ENCODE measurements at places on chromosomes 6 and 20. TPM values are rescaled to one million over a fixed set of nuclear protein-coding genes. Genes with fewer than 3 reads are reported as not detected.

GRCh38 chr20:46546298-46546697 lies 4.2 kb downstream of the OCSTAMP start:
- DNase-seq: no peak

GRCh38 chr20:11901127-11901526 lies 16.6 kb upstream of the BTBD3 start:
- DNase-seq: no peak

DNA sequence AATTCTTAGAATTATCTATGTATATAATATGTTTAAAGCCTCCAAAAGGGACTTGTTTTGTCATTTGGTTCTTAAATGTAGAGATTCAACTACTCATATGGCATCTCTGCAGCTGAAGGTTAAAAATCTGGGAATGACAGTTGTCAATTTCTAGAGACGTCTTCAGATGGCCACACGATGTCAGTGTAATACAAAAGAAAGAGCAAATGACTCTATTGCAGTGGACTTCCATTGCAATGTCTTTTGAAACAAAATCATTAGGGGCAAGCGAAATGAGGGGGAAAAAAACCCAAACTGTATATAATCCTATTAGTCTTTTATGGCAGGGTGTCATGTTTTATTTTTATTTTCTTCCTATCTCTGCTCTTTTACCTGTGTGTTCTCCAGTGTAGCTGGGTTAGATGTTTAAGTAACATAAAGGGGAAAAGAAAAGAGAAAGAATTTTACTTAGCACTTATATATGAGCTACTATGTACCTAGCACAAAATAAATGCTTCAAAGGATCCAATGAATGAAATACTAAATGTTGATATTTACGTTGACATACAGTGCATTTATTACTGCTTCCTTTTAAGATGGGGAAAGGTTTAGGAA lies 26.2 kb downstream of the CCN2 start:
- DNase-seq: no peak

- no peak for DNase-seq
Observed at GRCh38 chr20:3461211-3461771, 9.5 kb upstream of the ATRN start.

DNA sequence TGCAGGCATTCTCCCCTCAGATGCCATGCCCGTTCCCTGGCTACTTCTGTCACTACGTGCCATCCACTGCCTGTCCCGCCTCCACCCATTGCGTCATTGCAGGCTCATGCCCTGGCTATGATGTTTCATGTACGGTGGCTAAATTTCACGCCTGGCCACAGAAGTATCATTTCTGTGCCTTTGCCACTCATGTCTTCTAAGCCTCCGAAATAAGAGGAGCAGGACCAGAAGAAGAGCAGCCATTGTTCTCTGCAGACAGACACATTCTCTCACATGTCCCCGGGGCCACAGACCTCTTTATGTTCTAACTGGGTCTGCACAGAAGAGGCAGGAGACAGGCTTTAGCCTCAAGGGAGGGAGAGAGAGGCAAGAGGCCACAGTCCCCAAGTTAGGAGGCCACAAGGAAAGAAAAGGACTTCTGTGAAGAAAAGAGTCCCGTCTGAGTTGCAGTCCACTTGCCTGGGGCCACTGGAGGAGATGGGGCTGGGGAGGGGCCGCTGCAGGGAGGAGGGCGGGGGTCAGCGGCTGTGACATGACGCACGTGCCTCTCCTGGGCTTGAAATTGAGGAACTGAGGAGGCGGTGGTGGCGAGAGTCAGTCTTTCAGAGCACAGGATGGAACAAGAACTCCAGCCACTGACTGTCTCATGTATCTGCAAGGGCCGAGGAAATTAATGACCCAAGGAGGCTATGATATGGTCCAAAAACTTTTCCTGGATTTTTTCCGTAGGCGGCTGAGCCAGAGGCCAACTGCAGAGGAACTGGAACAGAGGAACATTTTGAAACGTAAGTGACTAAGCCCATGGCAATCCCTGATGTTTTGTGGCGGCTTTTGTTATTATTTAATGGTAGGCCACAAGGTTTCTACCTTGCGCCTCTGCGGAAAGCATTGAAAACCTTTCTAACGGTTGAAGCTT lies 55.9 kb downstream of the TBC1D7 start:
- DNase-seq: no peak

- DNase-seq: no peak
Observed at GRCh38 chr20:11935212-11936154, 17.8 kb downstream of the BTBD3 start.

DNA sequence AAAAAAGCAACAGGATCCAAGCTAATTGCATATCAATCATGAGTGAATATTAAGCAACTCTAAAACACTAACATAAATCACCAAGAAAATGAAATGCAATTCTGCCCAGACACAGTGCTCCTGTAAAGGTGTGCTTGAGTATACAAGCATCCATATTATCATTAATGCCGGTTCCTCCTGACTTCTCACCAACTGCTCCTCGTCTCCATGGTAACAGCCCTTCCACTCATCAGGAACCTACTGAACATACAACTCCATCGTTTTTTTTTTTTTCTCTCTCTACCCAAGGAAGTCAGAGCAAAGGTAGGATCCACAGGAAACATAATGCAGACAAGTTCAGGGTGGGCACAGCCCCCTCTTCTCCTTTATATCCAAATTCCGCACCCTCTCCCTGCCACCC lies 12.4 kb downstream of the GABBR1 start:
- DNase-seq: no peak

DNA sequence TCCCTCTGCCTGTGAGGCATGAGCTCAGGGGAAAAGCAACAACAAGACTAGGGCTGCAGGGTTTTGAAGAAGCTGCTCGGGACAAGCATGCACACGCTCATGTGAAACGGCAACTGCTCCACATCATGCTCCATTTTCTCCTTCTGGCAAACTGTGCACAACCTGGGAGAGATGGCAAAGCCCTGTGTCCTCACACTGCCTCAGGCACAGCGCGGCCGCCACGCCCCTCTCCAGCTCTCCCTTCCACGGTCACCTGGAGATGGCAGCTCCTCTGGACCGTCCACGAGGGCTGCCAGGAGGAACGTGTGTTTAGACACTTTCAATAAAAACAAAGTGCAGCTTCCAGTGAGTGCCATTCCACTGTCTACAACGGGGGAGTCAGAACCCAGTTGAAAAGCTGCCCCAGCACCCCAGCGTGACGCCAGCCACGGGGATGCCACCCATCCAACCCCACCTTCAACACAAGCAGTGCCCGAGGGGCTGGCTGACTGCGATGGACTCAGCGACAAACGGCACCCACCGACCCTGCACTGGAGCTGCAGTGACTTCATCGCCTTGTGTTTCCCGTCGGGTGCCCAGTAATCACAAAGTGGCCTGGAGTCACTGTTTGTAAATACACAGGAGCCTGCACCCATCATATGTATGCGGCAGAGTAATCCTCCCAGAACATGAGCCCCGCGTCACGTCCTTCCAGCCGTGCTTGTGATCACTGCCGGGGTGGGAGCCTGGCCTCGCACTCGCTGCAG lies 16.1 kb downstream of the SMOC2 start:
- DNase-seq: no peak

- no peak for DNase-seq
Observed at GRCh38 chr6:13593720-13594119, 19.3 kb downstream of the SIRT5 start.

DNA sequence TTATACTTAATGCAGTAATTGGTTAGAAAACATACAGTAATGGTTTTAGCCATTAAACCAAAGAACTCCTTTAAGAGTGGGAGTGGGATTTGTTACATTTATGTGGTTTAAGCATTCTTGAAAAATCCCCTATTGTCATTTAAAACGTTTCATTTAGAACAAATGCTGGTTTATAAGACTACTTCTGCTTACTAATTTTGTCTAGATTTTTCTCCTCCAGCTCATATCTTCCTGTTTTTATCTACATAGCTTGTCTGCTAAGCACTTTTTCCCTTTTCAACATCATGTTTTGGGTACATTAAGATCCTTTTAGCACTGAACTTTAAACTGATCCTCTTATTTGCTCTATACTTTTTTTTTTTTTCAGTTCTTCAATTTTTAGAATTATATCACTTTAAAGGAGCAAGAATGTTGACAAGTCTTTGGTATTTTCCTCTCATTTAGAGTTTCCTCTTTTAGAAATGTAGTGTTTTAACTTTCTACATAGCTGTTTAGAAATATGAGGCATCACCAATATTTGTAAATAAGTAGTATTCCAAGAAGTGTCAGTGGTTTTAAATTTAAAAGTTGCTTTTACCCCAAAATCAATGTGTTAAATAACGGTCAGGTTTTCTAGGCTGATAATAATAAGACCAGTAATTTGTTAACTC lies 80.9 kb downstream of the SESN1 start:
- no peak for DNase-seq

DNA sequence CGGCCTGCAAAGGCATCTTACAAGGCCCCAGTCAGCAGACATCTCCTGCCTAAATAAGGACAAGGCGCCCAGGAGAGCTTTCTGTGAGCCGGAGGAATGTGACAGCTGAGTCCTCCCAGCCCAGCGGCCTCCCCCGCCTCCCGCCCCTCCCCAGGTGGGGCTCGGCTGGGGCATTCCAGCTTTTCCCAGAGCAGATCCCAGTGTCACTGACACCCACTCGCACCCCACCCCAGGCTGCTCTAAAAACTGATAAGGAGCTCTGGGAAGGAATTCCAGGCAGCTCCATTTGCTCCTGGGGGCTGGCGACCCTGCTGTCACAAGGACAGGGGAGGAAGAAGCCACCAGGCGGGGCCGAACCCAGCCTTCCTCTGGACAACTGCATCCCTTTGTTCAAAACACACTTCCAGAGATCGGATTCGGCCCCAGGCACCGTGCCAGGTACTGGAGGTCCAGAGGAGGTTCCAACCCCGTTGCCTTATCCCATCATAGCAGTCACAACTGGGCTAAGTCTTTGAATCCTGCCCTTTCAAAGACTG lies 49.7 kb downstream of the JPH2 start:
- peak; percentile 92 for DNase-seq

- DNase-seq: no peak
Observed at GRCh38 chr6:119677384-119677783, 327.8 kb upstream of the MAN1A1 start.

DNA sequence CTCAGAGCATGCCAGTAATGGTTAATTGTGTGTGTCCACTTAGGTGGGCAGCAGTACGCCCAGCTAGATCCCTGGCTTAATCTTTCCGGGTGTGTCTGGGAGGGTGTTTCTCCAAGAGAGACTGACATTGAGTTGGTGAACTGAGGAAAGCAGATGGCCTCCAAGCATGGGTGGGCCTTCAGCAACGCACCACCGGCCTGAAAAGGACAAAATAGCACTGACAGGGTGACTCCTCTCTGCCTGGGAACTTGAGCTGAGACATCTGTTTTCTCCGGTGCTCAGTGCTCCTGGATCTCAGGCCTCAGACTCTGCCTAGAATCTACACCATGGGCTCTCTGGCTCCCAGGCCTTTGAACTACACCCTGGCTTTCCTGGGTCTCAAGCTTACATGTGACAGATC lies 43.2 kb downstream of the C6orf118 start:
- DNase-seq: no peak

- no peak for DNase-seq
Observed at GRCh38 chr20:9515214-9515585, 810 bp downstream of the LAMP5 start.

CST5 gene
- not detected for total RNA-seq

NRN1 gene
- total RNA-seq: not detected

RNF114 gene
- total RNA-seq: 146 TPM

PAK5 gene
- not detected for total RNA-seq

TMEM217 gene
- total RNA-seq: 1.6 TPM

TRIM15 gene
- total RNA-seq: 6.9 TPM
